ENCODE measurements at places on chromosomes 2 and 18.
A peak's percentile ranks its signal among the peaks of the same experiment; 100 is the strongest.

- H3K27me3 ChIP-seq: peaks cover 3% of the 10 kb centered on the region
- no peak overlapping the region for H3K4me3 ChIP-seq
Measured at GRCh38 chr2:236968880-236969534, 116.7 kb upstream of the COPS8 start.

DNA sequence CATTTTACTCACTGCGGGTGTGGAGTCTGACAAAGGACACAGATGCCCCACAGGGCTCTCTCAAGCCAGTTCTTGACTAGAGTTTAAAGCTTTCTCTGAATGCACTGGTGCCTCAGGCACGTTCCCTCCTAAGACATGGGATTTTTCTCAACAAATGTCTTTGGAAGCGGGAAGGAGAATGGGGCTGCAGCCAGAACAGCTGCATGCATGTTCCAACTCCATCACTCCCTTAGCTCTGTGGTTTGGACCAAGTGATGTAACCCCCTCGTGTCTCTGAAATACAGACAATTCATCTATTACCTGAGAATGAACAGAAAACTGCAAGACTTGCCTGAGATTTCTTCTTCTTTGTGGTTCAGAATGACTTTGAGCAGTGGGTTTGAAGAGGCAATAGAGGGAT lies 141.7 kb upstream of the SERPINE2 start:
- peaks cover 4% of the 10 kb centered on the region for H3K36me3 ChIP-seq
- H3K4me3 ChIP-seq: no peak overlapping the region
- H3K27me3 ChIP-seq: peaks cover 3% of the 10 kb centered on the region
- DNase-seq: no peak

DNA sequence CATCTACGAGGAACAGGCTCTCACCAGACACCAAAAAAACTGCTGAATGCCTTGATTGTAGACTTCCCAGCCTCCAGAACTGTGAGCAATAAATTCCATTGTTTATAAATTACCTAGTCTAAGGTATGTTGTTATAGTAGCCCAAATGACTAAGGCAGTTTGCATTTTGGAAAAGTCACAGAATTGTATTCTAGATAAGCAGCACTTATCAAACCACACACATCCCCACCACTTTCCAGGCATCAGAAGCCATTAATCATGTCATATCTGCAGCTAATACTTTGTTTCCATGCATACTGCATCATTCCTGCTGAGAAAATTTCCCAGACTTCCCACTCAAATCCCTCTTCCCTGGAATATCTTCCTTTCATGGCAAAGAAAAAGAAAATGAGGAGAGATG lies 187.2 kb downstream of the INO80D start:
- DNase-seq: no peak
- H3K36me3 ChIP-seq: no peaks in the 10 kb centered on the region
- no peak overlapping the region for H3K4me3 ChIP-seq
- peaks cover 5% of the 10 kb centered on the region for H3K27me3 ChIP-seq
- peaks cover under 1% of the 10 kb centered on the region for H3K4me1 ChIP-seq
- no peak overlapping the region for H3K27ac ChIP-seq

GRCh38 chr2:29749843-29750242 lies 171.5 kb downstream of the ALK start:
- H3K4me1 ChIP-seq: no peaks in the 10 kb centered on the region
- no peak for DNase-seq
- no peak overlapping the region for H3K27ac ChIP-seq
- no peaks in the 10 kb centered on the region for H3K36me3 ChIP-seq

- H3K27me3 ChIP-seq: peaks cover 2% of the 10 kb centered on the region
- H3K27ac ChIP-seq: no peak overlapping the region
- peak; percentile 22 for DNase-seq
- H3K4me1 ChIP-seq: peaks cover 11% of the 10 kb centered on the region
Measured at GRCh38 chr2:101349893-101350662, 37.2 kb downstream of the CREG2 start.

- no peaks in the 10 kb centered on the region for H3K4me1 ChIP-seq
- no peak overlapping the region for H3K27ac ChIP-seq
- no peak overlapping the region for H3K4me3 ChIP-seq
Measured at GRCh38 chr2:102523651-102524050, 50.6 kb downstream of the SLC9A4 start.

DNA sequence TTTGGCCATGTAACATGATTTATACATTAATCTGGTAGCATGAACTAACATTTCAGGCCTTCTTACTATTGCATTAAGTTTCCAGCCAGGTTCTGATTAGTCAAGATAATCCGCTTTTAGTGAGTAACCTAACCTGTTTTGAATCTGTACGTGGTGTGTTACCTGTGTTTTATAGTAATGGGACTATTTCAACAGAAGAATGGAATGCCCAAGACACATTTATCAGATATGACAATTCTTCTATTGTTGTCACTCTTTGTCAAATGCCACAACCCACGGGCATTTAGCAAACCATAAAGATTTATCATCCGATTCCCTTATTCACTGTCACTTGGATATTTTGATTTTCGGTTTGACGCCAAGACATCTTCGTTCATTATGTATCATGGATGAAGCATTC lies 117.9 kb downstream of the ETAA1 start:
- no peak overlapping the region for H3K4me3 ChIP-seq
- no peak for DNase-seq
- H3K36me3 ChIP-seq: peaks cover 13% of the 10 kb centered on the region
- no peaks in the 10 kb centered on the region for H3K27me3 ChIP-seq
- no peak overlapping the region for H3K27ac ChIP-seq
- no peaks in the 10 kb centered on the region for H3K4me1 ChIP-seq

DNA sequence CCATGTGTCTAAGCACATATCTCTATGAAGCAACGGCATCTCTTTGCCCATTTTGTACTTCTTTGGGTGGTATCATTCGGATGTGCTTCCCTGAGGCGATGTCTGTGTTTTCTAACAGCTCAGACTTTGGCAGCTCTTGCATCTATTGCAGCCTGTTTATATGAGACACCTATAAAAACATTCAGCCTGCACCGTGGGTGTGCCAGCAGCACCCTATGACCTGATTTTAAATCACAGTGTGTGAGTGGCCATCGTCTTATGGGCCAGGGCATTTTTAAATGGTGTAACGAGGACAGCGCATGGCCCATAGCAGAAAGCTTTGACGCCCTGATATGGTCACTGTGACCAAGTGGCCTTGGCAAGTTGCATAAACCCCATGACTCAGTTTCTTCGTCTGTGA lies 12.9 kb downstream of the NPAS2 start:
- H3K4me1 ChIP-seq: peaks cover 7% of the 10 kb centered on the region
- DNase-seq: no peak
- no peak overlapping the region for H3K4me3 ChIP-seq
- H3K27ac ChIP-seq: no peak overlapping the region

Measured in endothelial cell (in vitro differentiated cells).